Stimulated activated CD8-positive, alpha-beta memory T cell treated with anti-CD3 and anti-CD28 coated beads, Interleukin-7, amount 100 ng/mL, for 4 hours (primary cell): ENCODE measurements at places on chromosomes 2 and 18.

- DNase-seq, result no peak
Observed at GRCh38 chr2:144085016-144085415, 434.9 kb downstream of the ZEB2 start.

- DNase-seq, result no peak
Observed at GRCh38 chr2:59892398-59892797, 661.1 kb downstream of the BCL11A start.

DNA sequence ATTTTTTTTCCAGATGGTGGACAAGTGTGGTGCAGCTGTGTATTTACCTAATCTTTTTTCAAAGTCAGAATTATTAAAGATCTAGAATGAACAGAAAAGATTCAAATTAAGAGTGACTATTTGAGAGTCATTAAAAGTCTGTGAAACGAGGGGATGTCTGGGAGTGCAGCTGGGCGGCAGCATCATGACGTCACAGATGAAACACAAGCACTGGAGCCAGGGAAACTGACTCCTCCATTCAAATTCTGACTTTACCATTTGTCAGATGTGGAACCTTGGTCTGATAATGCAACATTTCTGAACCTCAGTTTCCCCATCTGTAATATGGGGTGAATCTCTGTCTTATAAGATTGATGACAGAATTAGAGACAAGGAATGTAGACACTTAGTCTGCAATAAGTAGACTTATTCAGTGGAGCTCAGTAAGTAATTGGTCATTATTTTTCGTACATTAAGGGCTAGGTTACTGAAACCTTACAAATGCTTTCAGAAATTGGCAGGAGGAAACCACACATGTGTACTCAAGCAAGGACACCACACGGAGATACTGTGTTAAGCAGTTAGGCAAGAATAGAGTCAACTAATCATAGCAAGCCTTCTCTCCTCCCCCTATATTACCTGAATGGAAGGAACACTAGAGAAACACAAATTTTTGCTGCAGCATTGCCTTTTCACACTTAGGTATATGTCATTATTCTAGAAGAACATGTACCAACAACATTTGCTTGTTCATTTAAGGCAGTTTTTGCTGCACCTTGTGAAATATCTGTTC is 27.8 kb upstream of the CXXC1 start:
- DNase-seq, result no peak

DNA sequence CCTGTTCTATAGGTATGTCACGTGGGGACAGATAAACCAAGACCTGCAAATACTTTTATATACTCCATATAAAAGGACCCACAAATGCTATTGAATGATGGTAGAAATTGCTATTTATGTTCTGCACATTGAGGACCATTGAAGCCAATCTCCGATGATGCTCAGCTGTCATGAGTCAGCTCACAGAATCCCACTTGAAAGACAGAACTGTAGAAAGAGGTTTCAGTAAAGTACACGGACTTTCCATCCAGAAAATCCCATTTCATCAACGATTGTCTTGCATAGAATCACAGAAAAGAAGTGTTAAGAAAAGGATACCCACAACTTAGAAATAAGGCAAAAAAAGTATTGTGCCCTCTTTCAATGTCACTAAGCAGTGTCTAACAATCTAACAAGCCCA is 169.0 kb upstream of the COPS8 start:
- DNase-seq, result no peak

DNA sequence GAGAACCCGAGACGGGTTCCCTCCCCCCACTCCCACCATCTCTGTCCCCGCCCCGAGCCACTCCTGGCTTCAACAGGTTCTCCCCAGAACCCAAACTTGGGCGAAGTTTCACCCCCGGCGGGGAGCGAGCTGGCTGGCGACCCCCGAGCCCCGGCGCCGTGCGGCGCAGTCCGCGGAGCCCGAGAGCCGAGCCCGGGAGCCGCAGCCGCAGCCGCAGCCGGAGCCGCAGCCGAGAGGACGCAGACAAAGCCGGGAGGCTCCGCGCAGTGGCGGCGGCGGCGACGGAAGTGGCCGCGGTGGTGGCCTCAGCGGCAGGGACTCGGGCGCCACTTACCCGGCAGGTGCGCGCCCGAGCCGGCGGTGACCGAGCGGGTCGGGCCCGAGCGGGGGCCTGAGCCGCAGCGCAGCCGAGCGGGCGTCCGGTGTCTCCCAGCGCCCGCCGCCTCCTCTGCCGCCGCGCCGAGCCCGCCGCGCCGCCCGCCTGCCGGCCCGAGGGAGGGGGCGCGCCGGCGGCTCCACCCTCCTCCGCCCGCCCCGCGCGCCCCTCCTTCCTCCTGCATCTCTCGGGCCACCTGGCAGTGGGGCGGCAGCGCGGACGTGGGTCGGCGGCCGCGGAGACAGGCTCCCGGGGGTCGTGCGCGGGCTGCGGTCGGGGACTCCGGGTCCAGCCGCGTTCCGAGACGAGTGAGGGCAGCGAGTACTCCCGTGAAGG is at the start of gene ECEL1:
Gene ECEL1 (minus strand): TSS at position 450 of the 712 bp plus-strand sequence. CDS start 1,181 bp downstream, outside the sequence.
- no peak for DNase-seq

GRCh38 chr2:206981739-206982340 is 42.5 kb downstream of the CPO start:
- peak; percentile 15 for DNase-seq

DNA sequence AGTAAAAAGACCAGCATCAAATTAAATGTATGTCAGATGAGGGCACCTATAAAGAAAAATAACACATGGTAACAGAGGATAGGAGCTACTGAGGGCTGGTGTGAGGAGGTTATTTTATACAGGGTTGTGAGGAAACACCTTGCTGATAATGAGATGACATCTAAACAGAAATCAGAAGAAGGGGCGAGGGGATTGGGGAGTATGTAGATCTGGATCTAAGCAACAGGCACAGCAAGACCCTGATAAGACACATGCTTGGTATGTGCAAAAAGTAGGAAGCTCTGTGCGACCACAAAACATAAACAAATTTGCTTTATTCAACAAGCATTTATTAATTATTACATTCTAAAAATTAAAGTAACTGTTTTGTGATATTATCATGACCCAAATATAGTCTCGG is 295.4 kb downstream of the ZEB2 start:
- no peak for DNase-seq

DNA sequence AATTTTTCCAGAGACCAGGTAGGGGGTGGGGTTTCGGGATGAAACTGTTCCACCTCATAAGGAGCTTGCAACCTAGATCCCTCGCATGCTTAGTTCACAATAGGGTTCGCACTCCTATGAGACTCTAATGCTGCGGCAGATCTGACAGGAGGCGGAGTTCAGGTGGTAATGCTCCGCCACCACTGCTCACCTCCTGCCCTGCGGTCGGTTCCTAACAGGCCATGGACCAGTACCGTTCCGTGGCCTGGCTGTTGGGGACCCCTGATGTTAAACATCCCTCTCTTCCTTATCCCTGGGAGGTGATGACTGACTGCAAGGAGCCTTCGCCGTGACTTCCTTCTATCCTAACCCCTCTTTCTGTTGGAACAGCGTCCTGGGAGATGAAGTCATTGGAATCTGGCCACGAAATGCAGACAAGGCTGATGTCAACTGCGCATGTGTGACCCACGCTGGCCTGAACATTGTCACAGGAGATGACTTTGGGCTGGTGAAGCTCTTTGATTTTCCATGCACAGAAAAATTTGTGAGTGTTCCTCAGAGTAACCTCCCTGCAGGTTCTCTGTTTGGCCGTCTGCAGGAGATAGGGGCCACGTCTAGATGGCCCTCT is 82.4 kb downstream of the RTN4 start:
- no peak for DNase-seq

DNA sequence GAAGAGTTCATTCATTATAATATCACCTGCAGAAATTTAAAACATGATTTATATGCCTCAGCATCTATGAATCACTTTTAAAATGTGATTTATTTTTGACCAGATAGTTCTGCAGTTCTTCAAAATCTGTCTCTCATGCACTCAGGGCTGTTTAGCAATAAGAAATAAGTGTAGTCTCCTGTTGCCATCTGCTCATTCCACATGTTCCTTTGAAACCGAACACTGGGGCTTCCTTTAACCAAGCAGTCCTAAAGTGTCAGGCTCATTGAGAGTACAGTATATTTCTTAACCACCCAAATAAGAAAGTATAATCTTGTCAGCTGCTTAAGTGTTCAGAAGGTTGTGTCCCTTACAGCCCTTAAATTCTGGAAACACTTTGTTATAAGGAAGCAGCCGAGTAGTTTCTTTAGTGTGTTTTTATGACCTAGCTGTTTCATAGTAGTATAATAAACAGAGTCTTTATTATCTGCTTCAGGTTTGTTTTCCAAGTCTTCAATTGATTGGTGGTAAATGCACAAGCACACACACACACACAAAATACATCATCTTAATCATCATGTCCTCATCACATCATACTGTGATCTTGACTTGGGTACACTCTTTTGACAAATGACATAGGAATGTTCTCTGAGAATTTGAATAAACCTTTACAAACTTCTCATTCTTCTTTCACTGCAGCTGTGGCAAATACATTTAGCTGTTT is 10.4 kb downstream of the WDR7 start:
- DNase-seq, result no peak

GRCh38 chr18:73355121-73355520 is 487.3 kb upstream of the NETO1 start:
- no peak for DNase-seq

DNA sequence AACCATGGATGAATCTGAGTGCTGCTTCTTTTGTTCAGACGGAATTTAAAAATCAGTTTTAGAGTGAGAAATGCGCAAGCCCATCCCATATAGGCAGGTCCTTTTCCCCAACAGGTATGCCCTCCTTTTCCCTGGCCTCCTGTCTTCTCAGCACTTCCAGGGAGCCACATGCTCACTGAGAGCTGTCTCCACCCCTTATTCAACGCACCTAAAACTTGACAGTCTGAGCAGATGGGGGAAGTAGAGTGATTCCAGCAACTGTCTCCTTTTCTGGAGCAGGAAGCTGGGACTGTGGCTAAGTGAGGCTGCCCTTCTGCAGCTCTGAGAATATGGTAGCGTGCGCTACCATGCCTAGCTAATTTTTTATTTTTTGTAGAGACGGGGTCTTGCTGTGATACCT is 53.1 kb upstream of the NOSTRIN start:
- no peak for DNase-seq

GRCh38 chr2:242040681-242041080 is 171.2 kb downstream of the RTP5 start:
- DNase-seq, result no peak

DNA sequence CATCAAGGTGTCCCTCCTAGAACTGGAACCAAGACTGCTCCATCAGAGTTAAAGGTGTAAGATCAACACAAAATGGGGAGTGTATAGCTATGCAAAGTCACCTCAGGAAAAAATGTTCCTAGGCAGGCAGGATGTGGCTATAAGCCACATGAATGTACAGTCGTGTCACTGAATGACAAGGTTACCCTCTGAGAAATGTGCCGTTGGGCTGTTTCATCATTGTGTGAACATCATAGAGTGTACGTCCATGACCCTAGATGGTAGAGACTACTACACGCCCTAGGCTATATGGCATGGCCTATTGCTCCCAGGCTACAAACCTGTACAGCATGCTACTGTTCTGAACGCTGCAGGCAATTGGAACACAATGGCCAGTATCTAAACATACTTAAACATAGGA is 24.5 kb downstream of the TYMS start:
- DNase-seq, result peak; percentile 12

DNA sequence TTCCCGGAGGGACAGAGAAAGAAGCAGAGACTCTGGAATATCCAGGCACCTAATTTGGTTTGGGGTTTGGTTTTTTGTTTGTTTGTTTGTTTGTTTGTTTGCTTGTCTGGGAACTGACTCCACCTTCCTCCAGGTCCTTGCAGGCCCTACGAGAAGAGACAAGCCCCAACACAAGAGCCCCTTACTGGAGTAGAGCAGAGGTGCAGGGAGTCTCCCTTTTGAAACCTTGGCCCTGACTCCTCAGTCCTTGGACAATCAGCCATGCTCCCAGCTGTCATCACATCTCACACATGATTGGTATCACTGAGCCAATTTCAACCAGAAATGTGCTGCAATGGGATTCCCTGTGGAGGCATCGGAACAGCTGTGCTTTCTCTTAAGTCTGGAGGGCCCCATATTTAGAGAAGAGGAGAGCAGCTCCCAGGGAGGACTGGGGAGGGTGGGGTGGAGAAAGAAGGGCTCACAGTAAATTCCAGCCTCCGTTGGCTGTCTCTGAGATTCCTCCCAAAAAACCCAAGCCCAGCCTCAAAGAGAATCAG is 279.9 kb upstream of the NCKAP5 start:
- no peak for DNase-seq

DNA sequence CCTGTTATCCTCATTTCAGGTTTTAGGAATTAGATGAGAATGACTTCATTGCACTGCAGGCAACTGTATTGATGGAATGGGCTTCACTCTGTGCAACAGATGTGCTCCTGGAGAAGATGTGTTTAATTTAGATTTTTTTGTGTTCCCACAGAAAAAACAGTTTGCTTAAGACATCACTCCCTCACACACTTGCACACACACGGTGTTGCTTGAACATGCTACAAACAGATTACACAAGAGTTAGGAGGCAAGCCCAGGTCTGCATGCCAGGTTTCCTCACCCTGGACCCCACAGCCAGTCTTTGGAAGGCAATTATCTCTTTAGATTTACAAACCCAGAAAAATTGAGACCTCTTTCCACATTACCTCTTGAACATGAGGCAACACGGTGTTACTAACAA is 93.7 kb upstream of the KLHL29 start:
- no peak for DNase-seq

- DNase-seq, result no peak
Observed at GRCh38 chr2:22719396-22719795, 665.6 kb upstream of the KLHL29 start.

- DNase-seq, result no peak
Observed at GRCh38 chr2:237711458-237712150, 84.2 kb downstream of the LRRFIP1 start.

- DNase-seq, result no peak
Observed at GRCh38 chr18:36697905-36698304, 130.9 kb downstream of the TPGS2 start.

DNA sequence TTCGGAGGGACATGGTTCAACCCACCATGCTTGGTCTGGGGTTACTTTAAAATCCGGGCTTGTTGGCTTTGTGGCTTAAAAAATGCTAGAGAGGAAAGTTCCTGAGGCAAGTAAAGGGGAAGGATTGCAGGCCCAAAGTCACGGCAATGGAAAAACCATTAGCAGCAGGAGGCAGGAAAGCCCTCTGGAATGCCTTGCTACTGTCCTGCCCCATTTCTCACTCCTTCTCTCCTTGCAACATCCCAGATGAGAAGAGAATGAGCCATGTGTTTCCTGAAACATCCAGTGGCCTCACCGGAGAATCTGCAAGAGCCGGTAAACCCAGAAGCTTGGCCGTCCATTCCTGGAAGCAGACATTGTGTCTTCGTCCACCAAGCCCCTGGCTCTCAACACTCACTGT is 97.4 kb upstream of the LCLAT1 start:
- DNase-seq, result no peak

- no peak for DNase-seq
Observed at GRCh38 chr2:200615247-200615646, 29.4 kb downstream of the AOX1 start.
